Natural killer cell (primary cell): ENCODE measurements at places on chromosomes 1 and 21. TPM values are rescaled to one million over a fixed set of nuclear protein-coding genes. Genes with fewer than 3 reads are reported as not detected.

The CSF3R gene
- total RNA-seq: 74.9 TPM

GRCh38 chr21:44626262-44626661 lies 631 bp upstream of the KRTAP10-9 start:
- H3K27me3 ChIP-seq: no peaks in the 10 kb centered on the region
- peak; percentile 65 for DNase-seq
- H3K4me3 ChIP-seq: no peak overlapping the region
- H3K36me3 ChIP-seq: no peaks in the 10 kb centered on the region
- H3K27ac ChIP-seq: peak overlapping the region; percentile 8
- H3K4me1 ChIP-seq: peaks cover 56% of the 10 kb centered on the region

DNA sequence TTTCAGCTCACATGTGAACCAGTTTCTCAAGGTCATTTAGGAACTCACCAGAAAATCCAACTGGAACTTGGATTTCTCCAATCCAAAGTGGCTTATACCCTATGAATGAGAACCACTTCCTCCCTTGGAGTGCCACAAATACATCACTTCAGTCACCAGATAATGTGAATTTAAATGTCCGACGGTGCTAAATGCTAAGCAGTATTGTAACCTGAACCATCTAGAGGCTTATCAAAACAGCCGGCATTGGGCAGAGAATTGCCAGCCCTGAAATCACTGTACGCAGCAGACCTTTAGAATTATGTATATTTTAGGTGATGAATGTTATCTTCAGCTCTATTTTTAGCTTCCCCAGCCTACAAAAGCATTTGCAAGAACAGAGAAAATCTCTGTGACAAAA lies 76.8 kb upstream of the COX20 start:
- H3K4me1 ChIP-seq: no peaks in the 10 kb centered on the region
- H3K27ac ChIP-seq: no peak overlapping the region
- no peaks in the 10 kb centered on the region for H3K36me3 ChIP-seq
- H3K4me3 ChIP-seq: no peak overlapping the region
- DNase-seq: no peak
- H3K27me3 ChIP-seq: no peaks in the 10 kb centered on the region

DNA sequence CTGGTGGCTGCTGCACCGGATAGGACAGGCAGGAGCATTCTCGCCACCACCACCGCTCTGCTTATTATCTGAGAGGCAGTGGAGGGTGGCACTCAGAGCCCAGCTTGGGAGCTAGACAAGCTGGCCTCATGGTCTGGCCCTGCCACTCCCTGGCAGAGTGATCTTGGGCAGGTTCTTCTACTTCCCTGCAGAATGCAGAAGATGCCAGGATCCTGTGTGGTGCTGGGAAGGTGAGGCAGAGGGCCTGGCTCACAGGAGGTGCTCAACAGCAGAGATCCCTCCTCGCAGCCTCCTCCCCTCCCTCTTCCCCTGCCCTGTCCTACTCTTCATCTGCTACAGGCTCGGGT lies 60.4 kb downstream of the ARHGEF10L start:
- no peaks in the 10 kb centered on the region for H3K4me1 ChIP-seq
- H3K27me3 ChIP-seq: no peaks in the 10 kb centered on the region
- no peaks in the 10 kb centered on the region for H3K36me3 ChIP-seq
- no peak overlapping the region for H3K4me3 ChIP-seq
- DNase-seq: no peak
- no peak overlapping the region for H3K27ac ChIP-seq

GRCh38 chr1:232648316-232648715 lies 18.4 kb upstream of the SIPA1L2 start:
- no peaks in the 10 kb centered on the region for H3K27me3 ChIP-seq
- peaks cover 6% of the 10 kb centered on the region for H3K4me1 ChIP-seq
- no peak overlapping the region for H3K4me3 ChIP-seq
- no peak for DNase-seq
- H3K36me3 ChIP-seq: no peaks in the 10 kb centered on the region
